GM19239 (cell line): ENCODE measurements at places on chromosomes 6 and 20.

DNA sequence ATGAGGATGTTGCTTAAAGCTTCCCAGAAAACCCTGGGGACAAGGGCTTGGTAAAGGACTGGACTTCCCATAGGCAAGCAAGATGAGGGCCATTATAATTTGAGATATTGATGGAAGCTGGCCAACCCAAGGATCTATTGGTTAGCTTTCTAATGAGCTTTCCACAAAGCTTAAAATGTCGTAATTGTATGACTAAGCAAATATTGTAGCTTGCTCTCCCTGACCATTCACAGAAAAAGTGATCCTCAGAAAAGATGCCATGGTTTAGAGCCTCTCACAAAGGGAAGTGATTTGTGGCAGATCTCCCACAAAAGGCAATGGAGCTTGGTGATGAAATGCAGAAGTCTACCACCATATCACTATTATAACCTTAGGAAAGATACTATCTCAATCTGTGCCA is 13.6 kb downstream of the IL17F start:
- no peak for DNase-seq

GRCh38 chr6:169618526-169619490 is 83.0 kb downstream of the WDR27 start:
- DNase-seq, result no peak

DNA sequence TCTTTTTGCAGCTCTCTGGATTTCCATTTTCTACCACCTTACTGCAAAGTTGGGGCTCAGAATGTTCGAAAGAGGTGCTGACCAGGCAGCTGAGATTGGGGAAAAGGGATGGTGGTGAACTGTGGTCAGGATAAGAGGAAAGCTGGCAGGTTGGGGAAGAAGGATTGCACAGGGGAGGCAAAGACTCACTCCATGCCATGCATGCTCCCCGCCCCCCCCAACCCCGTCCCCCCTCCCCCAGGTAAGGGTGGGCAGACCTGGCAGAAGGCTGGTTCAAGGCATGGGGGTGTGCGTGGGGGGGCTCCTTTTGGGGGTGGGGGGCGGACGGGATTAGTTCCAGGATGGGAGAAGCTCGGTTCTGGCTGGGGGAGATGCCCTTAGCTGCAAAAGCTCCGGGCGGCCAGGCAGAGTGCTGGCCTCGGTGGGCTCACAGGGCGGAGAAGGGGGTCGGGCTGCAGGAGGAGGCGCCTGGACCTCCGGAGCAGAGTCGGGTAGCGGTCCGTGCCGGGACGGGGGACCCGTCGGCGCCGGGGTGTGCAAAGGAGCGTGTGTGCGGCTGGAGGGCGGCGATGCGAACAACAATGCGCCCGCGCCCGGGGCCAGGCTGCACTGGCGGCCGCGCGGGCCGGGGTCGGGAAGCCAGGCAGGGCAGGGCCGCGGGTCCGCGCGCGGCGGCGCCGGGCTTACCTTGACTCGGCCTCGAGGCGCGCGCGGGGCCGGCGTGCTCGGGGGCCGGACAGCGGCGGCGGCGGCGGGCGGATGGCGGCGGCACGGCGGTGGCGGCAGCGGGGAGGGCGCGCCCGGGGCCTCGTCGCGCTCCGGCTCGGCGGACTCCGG is 880 bp downstream of the ADNP start:
- DNase-seq, result no peak

GRCh38 chr6:139187489-139187888 is 52.6 kb downstream of the HECA start:
- DNase-seq, result no peak

DNA sequence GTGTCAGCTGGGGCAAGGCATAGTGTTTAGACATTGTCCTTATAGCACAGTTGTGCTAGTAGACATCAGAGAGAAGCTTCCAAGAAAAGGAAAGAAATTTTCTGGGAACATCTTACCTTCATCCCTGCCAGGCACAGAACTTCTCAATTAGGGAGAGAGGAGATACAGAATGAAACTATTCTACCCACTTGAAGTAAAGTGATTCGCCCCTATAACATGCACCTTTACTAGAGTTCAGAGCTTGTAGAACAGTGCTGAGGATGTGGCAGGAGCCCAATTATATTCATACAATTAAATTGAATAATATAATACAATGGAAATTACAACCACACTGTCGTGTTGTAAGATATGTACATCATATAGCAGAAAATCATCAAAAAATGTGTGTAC is 1063.9 kb upstream of the CITED2 start:
- no peak for DNase-seq

DNA sequence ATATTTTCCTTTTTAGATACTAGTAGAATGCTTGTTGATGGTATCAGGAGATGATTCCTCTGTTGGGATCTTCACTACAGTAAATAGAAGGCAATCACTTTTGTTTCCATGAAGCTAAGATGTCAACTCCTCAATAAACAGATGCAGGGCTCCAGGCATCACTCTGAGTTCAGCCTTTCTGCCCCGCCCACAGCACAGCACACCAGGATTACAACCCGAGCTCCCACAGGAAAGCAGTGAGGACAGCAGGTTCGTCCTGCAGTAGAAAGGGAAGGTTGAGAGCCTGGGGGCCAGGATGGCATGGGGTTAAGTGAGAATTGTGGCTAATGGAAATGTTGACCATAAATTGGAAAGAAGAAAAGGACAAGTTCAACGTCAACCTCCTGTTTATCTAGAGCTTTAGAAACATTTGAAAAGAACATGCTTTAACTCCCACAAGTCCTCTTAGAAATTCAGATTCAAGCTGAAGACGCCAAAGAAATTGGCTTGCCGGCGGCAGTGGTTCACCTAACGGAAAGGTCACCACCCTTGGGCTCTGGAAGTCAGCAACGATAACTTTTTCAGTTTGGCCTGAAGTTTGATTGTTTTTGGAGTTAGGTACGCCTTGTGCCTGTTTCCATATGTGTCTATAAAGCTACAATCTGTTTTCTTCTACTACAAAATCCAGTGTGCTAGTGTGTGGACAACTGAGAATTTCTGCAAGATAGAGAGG is 144.4 kb upstream of the PDE10A start:
- no peak for DNase-seq

GRCh38 chr20:49444553-49444990 is 37.9 kb downstream of the KCNB1 start:
- DNase-seq, result no peak

DNA sequence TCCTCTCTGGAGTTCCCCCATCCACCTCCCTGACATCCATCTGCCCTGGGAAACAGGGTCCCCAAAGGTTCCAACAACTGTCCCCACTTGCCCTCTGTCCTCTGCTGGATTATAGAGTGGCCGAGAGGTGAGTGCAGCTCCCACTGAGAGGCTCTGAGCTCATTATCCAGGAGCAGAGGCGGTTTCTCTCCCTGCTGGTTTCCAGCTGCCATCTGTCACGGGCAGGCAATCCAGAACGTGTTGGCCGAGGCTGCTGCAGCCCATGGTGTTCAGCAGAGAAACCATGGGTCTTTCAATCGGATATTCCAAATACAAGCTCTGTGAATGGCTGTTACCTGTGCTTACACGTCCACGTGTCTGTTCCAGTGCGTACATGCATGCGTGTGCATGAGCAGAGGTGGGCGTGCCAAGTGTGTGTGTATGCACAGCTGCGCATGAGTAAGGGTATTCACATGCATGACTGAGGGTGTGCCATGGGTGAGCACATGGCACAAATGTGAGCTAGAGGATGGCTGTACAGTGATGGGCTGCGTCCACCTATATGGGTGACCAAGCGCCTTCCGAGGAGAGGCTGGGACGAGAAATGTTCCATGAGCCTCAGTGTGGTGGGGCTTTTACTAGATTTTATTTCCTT is 183.7 kb upstream of the PMEPA1 start:
- no peak for DNase-seq

DNA sequence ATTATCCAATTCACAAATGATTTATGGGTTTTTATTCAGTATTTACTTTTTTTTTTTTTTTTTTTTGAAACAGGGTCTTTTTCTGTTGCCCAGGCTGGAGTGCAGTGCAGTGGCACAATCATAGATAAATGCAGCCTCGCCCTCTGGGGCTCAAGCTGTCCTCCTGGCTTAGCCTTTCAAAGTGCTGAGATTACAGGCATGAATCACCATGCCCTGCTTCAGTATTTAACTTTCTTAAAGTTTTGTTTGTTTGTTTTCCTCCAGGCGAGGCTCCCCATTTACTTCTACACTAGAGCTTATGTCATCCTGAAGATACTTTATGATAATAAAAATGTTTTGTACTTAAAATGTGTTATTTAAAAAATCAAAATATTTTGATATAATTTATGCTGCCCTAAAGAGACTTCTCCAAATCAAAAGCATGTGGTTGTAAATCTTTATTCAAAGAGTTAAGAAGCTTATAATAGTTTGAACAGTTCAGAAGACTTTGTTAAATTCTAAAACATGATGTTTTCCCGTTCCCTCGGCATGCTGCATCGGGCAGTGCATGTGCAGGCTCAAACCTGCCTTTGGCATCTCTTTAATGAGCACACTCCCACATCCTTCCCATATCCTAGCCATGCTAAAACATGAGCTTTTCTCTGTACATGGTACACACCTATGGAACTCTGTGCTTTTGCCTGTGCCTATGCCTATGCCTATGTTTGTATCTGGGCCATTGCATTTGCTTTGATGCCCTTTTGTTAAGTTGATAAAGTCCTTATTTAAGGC is 11.0 kb downstream of the SMPDL3A start:
- no peak for DNase-seq

- no peak for DNase-seq
Measured at GRCh38 chr6:33839399-33840047, 35.7 kb upstream of the MLN start.

DNA sequence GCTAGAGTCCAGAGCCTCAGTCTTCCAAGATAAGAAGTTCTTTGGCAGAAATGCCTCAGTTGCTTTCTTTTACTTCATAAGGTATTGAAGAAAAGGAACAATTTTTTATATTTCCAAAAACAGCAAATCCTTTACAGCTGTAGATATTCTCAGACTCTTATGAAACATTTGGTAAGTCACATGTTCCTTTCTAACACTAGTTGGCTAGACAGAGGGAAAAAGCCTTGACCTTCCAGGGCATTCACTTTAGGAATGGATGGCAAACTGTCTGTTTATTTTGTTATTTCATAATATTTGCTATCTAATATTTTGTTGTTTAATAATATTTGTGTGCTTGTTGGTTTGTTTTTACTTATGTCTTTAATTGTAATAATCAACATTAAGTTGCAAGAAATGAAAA is 140.8 kb downstream of the PTPRK start:
- DNase-seq, result no peak

DNA sequence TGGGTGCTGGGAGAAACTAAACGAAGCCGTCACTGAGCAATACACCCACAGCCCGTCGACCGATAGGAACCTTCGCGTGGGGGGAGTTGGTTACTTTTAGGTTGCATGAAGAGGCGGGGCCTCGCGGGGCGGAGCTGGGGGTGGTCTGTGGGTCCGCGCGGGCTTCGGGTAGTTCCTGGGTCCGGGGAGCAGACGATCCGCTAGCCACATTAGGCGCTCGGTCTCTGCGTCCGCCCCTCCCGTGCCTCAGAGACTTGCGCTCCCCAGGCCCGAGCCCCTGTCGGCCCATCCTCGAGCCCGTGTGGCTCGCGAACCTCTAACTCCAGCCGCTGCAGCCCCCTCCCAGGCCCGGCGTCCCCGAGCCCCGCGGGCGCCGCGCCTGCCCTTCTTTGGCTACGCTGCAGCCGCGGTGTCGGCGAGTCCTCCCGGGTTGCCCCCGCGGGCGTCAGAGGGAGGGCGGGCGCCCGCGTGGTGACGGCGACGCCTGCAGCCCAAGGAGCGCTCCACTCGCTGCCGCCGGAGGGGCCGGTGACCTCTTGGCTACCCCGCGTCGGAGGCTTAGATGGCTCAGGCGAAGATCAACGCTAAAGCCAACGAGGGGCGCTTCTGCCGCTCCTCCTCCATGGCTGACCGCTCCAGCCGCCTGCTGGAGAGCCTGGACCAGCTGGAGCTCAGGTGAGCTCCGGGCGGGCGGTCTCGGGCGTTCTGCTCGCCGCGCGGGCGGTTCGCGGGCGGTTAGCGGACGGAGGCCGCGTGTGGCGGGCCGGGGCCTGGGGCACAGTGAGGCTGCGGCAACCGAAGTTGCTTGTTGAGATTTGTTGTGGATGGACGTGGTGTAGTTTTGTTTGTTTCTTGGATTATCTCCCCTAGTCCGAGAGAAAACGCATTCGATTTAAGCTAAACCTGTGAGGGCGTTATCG is at the start of gene BAG2:
BAG2 (plus strand) TSS at position 191 of the 920 bp plus-strand sequence; CDS start at position 563, 372 bp downstream.
- DNase-seq, result peak; percentile 67

DNA sequence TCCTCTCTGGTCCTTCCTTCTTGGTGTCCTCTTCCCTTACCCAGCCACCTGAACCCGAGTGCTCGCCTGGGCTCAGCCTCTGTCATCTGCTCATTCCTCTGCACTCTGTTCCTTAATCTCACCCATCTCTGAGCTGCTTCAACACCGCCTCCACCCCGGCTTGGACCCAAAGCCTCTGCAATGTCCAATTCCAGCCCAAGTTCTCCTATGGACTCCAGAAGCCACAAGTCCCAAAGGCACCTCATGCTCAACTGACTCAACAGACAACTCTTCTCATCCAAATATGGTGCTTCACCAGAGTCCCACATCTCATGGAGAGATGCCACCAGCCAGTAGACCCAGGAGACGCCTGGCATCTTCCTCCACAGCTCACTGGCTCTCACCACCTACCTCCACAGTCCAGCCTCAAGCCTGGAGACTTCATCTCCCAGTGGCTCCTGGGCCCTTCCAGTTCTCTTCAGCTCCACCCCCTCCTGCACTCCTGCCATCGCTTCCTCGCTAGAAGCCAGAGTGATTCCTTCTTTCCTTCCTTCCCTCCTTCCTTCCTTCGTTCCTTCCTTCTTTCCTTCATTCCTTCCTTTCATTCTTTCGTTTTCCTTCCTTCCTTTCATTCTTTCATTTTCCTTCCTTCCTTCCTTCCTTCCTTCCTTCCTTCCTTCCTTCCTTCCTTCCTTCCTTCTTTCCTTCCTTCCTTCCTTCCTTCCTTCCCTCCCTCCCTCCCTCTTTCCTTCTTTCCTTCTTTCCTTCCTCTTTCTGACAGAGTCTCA is 40.9 kb upstream of the NNAT start:
- no peak for DNase-seq

DNA sequence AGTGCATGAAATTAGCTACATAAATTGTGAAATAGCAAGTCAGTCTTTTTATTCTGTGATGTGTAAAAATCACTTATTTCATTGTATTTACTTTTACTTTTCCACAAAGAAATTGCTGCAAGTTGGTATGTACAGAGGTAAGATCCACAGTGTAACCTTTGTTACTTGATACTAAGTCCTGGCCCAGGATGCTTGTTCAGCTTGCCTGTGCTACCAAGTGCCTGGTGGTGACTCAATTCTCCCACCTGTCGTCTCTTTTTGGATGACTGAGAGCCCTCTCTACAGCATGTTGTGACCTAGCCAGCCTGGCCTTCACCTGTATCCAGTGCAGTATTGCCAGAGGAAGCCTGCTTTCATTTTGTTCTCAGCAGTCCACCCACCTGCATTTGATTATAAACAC is 54.9 kb downstream of the ANKRD6 start:
- DNase-seq, result no peak

GRCh38 chr20:41135187-41135887 is 2.0 kb upstream of the PLCG1 start:
- DNase-seq, result peak; percentile 47

- no peak for DNase-seq
Measured at GRCh38 chr20:366719-367485, 13.7 kb upstream of the TRIB3 start.

GRCh38 chr6:69135927-69136326 is 500.8 kb downstream of the ADGRB3 start:
- DNase-seq, result no peak
